Stimulated activated CD8-positive, alpha-beta memory T cell treated with anti-CD3 and anti-CD28 coated beads, Interleukin-2, amount 100 ng/mL, for 48 hours (primary cell): ENCODE measurements at places on chromosomes 4 and X.

DNA sequence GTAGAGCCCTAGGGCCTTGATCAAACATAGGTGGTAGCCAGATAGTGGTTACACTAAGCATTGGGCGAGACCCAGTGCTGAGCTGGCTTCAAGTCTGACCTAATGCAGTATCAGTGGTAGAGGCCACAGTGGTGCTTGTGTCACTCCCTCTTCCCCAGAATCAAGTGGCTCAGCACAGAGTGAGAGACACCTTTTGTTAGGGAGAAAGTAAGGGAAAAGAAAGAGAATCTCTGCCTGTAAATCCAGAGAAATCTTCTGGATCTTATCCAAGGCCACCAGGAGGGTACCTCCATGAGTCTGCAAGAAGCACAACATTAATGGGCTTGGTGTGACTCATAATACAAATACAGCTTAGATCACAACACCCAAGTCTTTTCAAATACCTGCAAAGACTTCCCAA is 117.7 kb upstream of the SLC6A14 start:
- no peak for DNase-seq

- no peak for DNase-seq
Observed at GRCh38 chrX:22125481-22125880, 93.4 kb downstream of the PHEX start.

GRCh38 chr4:100340512-100341485 is 150.5 kb upstream of the DDIT4L start:
- no peak for DNase-seq

DNA sequence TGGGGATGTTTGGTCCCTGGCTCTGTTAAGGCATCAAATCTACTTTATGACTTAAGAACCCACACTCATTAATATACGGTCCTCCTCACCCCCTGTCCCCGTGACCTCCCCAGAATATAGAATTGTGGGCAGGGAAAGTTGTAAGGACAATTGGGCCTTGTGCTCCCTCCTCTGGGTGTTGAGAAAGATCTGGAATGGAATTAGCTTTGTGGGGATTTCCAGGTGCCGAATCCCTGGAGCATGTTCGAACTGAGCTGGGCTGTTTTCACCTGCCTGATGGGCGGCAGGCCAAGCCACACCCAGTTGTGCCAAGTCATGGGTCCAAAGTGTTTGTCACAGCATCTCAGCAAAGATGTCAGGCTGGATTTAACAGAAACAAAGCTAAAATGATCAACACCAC is 349.3 kb upstream of the KLF3 start:
- DNase-seq, result no peak

DNA sequence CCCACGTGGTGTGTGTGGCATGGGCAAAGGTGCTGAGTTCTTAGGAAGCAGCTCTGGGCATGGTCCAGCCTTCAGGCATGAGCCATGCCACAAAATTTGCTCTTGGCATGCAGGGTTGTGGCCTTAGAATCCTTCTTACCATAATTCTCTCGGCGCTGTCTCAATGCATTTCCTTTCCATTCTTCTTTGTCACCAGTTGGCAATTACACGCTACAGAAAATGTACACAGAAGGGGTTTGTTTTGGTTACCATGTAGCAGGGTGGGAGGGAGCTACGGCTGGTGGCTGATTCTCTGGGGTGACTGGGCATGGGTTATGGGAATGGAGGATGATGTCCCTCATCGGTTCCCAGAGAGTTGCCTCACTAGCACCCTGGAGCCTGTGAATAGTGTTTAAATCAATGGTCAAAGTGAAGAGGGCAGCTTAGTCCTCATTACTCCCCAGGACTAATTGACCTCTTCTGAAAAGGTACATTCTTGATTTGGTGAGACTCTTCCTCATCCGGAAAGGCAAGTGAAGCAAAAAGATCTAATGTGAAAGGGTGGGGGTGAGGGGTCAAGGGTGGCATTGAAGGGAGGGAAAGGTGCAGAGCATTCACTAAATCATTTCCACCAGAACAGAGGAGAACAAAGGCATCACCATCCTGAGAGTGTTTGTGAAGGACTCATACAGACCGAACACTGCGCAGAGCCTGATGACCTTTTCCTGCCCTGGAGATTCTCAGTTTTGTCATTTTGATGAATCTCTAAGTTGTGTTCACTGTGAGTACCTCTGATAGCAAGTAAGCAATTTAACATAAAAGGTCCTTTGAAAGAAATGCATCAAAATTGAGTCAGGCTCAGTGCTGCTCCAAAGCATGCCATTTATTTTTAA is 199.8 kb upstream of the SFRP2 start:
- no peak for DNase-seq

DNA sequence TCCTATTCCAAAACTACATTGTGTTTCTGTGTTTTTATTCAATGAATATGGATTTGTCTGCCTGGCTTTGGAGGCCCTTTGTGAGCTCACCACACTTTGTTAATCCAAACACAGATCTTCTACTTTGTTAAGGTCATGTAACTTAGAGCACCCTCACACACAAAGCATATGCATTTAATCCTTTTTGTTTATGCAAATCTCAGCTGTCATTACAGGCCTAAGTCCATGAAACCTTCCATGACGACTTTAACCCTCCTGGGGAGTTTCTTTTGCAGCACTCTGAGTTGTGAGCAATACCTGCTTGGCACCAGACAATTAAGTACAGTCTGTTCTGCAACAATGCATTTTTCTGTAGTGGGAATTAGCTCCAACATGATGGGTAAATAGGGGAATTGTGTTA is 14.9 kb downstream of the CCSER1 start:
- DNase-seq, result no peak

DNA sequence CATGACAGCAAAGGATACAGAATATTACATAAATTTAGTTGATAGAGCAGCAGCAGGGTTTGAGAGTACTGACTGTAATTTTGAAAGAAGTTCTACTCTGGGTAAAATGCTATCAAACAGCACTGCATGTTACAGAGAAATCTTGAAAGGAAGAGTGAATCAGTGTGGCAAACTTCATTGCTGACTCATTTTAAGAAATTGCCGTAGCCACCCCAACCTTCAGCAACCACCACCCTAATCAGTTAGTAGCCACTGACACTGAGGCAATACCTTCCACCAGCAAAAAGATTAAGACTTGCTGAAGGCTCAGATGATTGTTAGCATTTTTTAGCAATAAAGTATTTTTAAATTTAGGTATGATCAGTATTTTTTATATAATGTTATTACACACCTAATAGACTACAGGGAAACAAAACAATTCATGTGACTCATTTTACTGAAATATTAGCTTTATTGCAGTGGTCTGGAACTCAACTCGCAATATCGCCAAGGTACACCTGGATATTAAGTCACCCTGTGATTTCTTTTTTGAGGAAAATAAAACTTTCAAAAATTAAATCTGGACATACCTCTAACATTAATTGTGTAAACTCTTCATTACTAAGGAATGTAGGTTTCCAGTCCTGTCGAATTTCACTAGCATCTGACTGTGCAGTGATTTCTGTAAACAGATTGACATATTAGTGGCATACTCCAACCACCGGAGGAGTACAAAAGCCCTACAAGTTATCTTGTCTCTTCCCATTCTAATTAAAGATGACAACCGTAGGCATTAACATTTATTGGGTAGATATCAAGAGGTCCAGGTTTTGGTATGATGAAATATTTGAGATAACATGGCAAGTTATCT is 71.1 kb downstream of the CLOCK start:
- DNase-seq, result no peak

DNA sequence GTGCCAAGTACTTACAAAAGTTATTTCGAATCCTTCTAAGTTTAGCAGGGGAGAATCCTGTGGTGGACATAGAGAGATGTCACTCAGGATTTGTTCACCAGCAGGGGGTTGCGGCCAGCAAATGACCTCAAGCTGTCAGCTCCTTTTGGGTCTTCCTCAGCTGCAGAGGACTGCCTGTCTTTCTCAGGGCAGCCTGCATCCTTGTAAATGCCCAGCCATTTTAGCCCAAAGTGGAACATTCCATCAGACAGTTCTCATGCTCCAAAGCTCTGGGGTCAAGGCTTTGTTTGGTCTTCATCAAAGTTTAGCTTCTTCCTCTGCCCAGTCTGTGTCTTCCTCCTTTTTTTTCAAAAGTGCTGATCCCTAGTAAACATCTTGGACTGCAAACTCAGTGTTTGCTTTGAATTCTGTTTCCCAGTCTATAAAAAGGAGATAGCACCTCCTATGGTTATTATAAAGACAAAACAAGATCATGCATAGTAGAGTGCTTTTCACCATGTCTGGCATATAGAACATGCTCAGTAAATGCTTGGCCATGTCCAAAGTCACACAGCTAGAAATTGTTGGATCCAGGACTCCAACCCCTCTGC is 156.4 kb upstream of the GATB start:
- no peak for DNase-seq

GRCh38 chr4:150001815-150002214 is 76.4 kb upstream of the DCLK2 start:
- DNase-seq, result no peak

GRCh38 chr4:73735231-73735630 is 5.1 kb upstream of the CXCL8 start:
- DNase-seq, result no peak

DNA sequence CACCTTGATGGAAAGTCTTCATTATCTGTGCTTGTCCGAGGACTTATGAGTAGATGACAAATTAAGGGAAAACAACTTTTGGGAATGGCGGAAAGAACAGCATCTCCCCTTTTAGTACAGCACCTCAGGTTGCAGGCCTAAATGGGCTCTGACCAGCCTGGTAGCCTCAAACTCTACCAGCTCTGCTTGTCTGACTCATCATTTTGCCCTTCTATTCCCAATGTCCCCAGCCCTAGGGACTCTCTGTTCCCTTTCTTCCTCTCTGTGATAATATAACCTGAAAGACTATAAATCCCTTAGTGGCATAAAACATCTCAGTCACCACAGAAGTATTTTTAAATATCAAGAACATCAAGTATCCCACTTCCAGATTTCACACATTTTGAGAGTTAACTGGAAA is 121.9 kb downstream of the THOC2 start:
- DNase-seq, result no peak

GRCh38 chr4:71713611-71714203 is 70.2 kb downstream of the GC start:
- no peak for DNase-seq

GRCh38 chr4:92234393-92235176 is 69.2 kb upstream of the GRID2 start:
- no peak for DNase-seq

DNA sequence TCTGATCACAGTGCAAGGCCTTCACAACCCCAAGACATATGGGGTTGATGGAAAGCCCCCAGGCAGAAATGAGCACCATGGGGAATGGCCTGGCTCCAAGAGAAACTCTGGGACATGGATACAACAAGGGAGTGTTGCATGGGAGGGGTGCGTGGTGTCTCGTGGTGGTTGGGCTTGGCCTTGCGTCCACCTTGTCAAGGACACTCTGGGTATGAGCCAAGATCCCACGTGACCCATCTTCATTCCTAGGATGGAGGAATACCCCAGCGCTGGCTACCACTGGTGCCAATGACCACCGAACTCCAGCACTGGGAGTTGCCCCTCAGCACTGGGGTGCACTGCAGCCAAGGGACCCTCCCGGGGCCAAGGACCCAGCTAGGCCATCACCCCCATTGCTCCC is 267.5 kb upstream of the AGTR2 start:
- DNase-seq, result no peak

GRCh38 chrX:154457491-154458115 is 478 bp upstream of the PLXNA3 start:
- DNase-seq, result peak; percentile 42

- no peak for DNase-seq
Observed at GRCh38 chr4:86060341-86060740, 299.5 kb downstream of the MAPK10 start.

- DNase-seq, result no peak
Observed at GRCh38 chr4:545612-546011, 30.5 kb downstream of the TMEM271 start.

DNA sequence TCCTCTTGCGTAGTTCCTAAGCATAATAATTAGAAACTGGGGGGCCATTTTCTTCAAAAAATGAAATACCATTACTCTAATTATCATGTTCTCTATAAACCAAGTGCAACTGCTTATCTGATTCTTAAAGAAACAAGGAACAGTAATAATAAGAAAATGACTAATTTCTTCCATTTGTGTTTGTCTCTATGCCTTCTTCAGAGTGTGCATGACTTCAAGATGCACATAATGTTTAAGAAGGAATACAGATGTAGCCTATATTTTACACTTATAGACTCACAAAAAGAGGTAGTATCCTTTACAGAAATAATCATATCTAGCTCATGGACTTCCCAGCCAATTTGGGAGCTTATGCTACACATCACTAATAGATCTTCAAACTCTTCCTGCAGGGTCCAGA is 131.7 kb downstream of the CHRNA9 start:
- DNase-seq, result no peak

GRCh38 chr4:158146736-158147135 is 26.1 kb downstream of the GASK1B start:
- DNase-seq, result no peak

DNA sequence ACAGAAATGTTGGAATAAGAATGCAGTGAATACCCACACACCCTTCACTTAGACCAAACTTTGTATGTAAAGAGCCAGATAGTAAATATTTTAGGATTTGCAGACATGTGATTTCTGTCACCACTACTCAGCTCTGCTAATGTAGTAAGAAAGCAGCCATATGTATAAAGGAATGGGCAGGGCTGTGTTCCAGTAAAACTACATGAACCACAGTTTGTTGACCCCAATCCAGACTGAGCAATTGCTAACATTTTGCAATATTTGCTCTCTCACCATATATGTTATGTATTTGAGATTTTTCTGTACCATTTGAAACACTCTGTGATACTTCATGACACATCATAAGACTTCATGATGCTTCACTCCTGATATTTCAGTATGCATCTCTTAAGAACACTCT is 32.0 kb upstream of the TBC1D1 start:
- no peak for DNase-seq

DNA sequence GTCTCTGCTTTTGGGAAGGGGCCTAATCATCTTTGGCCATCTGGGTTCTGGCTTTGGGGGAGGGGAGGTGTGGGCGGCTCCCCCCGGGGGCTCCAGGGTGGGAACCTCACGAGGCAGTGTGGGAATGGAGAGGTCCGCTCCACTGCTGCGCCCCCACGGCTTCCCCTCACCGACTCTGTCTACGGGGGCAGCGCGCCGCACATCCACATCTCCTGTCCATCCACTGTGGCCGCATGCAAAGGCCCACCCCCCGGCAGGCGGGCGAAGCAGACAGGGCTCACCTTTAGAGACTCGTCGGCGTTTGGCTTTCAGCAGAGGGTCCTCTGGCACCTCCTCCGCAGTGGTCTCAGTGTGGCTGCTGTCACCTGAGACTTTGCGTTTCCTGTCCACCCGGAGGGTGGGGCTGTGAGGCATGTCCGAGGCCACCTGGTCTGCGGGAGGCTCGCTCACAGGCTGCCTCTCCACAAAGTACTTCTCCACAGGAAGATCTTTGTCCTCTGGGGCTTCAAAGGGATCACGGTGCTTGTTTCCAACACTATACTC is 33.6 kb downstream of the BCOR start:
- no peak for DNase-seq

- no peak for DNase-seq
Observed at GRCh38 chr4:12105519-12105918, 676.8 kb upstream of the HS3ST1 start.
